Activated naive CD4-positive, alpha-beta T cell (primary cell): ENCODE measurements at places on chromosomes 6 and 20.
A peak's percentile ranks its signal among the peaks of the same experiment; 100 is the strongest.

DNA sequence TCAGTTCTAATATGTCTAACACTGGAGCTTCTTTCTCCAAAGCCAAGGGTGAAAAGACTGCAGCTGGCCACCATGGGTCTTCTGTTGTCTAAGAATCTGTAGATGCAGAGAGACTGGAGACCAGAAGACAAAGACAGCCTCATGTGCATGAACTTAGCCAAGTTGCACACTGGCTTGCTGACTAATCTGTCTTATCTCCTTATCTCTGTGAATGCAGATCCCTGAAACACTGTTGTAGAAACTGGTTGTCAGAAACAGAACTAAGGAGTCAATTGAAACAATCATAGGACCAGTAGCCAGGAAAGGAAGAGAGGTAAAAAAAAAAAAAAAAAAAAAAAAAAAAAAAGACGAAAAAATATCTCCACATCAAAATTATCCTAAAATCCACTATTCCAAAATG is 109.7 kb downstream of the BFSP1 start:
- no peak for DNase-seq

- no peak for DNase-seq
Observed at GRCh38 chr20:62854121-62854520, 7.5 kb downstream of the TCFL5 start.

DNA sequence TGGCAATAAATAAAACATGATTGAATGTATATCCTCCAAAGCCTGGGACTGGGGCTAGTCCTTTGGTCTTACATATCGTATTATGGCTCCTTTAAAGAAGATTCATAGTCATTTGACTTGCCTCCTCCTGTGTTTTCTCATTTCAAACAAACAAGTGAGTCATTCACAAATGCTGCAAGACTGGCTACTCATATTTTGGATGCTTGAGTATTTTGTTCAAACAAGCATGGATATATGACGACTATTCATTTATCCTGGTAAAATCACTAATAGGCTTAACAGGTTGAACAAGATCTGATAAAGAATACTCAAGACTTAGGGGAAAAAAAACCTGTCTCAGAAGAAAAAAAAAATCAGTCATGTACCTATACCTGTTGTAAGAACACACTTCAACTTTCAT is 111.1 kb upstream of the CCDC28A start:
- DNase-seq: no peak

DNA sequence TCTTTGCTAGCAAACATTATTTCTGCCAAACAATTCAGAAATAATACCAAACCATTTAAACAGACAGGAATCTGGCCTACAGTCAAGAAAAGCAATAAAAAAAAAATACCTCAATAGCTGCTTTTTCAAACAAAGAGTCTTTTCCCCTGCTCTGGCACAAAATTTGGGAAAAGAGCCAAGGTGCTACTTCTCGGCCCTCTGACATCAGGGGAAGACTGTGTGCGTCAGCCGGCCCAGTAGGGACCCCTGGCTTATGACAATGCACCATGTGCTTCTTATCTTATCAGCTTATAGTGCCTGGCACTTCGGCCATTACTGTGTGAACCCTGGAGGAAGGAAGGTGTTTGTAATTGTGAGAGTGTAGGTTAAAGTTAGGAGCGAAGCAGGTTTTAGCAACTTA is 89.4 kb downstream of the PDE10A start:
- no peak for DNase-seq

DNA sequence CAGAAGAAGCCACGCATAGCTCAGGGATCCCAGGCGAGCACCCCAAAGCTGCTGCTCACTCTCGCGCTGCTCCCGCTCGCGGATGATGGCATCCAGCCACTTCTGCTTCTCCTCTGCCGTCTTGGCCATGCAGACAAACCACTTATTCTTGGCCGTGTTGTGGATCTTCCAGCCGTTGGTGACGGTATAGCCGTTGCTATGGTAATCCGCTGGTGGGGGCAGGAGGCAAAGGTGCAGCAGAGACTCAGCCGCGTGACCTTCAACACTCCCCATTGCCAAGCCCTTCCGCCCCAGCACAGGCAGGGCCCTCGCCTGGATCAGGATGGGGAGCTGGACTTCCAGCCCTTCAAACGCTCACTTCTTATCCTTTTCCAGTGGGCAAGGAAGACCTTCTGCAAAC is 136.9 kb downstream of the PREX1 start:
- no peak for DNase-seq

DNA sequence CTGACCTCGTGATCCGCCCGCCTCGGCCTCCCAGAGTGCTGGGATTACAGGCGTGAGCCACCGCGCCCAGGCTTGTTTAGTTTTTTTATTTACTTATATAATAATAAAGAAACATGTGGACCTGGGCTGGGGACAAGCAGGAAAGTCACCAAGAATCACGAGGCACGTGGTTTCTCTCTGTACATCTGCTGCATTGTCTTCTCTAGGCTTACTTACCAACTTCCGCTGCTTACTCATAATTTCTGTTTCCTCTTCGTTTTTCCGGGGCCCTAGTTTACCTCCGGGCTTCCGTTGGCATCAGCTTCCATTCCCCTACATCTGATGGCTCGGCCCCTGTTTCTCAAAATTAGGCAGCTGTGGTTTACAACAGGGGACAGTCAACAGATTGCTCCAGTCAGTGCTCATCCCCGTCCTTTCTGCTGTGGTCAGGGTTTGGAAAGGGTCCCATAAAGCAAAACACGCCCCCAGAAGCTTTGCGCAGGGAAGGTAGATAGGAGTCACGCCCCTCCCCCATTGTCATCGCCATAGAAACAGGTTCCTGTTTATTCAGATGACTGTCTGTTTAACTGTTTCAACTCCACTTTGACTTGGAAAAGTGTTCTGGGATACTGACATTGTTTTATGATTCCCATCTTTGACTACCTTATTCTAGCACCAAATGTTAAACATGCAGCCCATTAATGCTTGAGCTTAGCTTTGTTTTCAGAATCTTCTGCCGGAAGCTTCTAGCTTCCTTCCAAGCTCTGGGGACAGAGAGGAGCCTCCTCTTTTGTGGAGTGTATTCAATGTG is 31.9 kb upstream of the TXLNB start:
- peak; percentile 18 for DNase-seq

DNA sequence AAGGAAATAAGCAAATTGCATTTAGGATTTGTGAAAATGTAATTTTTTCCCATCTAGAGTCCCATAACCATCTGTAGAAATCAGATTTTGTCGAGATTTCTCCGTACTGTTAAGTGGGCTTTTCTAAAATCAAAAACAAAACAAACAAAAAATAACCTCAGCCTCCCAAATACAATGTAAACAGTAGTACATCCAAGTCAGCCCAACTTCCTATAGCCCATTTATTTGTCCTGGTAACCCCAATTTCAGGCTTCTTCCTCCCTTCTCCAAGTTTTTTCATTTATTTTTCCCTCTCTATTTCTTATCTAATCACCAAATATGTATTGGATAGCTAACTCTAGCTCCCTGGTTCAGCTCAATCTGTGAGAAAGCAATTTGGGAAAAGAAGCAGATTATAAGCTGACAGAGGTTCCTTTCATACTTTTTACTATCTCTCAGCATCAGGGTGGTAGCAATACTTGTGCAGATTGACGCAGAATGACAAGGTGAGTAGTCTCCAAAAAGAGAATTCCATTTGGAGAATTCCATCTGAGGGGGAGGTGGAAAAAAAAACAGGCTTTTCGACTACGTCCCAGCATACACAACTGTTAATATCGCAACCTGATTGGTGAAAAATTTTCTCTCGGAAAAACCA is 132.6 kb upstream of the BTN3A2 start:
- DNase-seq: no peak

DNA sequence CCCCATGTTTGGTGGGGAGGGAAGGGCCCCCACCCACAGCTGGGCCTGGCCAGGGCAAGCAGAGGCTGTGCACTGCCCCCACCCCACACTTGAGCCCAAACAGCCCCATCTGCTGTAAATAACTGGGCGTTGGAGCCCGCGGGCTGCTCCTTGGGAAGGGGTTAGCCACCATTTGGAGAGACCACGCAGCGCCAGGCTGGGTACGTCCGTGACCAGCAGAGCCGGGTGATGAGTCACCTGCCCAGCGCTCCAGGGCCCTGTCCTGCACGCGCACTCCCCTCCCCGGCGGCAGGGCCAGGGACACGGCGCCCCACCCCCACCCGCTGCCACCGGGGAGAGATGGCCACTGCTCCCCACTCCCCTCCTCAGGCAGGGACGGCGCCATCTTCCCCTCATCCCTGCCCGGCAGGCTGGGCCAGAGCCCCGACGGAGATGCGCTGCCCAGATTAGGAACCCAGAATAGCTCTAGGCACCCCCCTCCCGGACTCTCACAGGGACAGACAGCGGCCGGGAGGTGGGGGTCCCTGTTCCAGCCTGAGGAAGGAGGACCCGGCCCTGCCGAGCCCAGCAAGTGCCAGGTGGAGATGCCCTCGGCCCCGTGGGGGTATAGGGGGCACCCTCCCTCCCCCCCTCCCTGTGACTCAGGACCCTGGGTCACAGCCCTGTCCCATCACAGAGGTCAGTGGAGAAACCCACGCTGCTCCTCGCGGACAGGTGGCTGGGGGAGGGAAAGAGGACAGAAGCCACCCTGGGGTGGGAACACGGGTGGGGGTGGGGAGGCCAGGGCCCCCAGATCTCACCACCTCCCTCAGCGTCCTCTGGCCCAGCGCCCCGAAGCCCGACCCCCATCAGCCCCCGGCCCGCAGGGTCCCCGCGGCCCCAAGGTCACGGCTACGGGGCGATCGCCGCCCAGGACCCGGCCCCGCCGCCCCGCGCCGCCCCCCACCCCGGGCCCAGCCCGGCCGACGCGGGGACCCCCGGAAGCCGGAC is 642 bp downstream of the EEF1A2 start:
- no peak for DNase-seq

GRCh38 chr20:56004007-56004406 is 1.3 kb downstream of the CBLN4 start:
- DNase-seq: no peak

GRCh38 chr6:71168233-71168765 is 120.3 kb upstream of the OGFRL1 start:
- no peak for DNase-seq

GRCh38 chr6:135289816-135290215 is 108.7 kb downstream of the MYB start:
- DNase-seq: no peak

GRCh38 chr6:111211411-111212030 is 124.2 kb downstream of the SLC16A10 start:
- no peak for DNase-seq

DNA sequence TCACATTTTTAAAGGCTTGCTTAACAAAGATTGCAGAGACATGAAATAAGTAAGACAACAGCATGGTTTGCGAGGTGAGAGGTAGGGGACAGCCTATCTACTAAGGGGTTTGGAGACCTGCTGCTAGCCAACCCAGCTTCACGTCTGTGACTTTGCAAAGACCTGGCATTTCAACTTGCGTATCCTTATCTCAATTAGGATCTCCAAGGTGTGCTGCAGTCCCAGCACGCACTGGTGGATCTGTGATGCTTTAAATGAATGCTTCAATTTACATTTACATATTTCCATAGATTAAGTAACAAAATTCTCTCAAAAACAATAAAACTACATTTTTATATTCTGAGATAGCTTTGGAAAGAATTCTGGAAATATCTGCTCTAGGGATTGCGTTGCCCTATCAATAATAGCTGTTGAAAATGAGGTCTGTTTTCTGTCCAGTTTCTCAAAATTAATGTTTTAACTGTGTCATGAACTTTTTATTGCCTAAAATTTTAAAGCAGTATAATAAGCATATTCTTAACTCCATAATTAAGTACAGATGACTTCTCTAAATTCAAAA is 124.4 kb upstream of the EDN1 start:
- DNase-seq: no peak

- DNase-seq: no peak
Observed at GRCh38 chr6:50539447-50539846, 173.9 kb upstream of the TFAP2D start.

- DNase-seq: no peak
Observed at GRCh38 chr20:1392443-1392692, 486 bp downstream of the FKBP1A start.

GRCh38 chr20:4728120-4728760 is 6.5 kb downstream of the PRND start:
- no peak for DNase-seq

- DNase-seq: no peak
Observed at GRCh38 chr20:17645546-17646208, 36.4 kb downstream of the RRBP1 start.

GRCh38 chr6:15875797-15876196 is 213.0 kb upstream of the DTNBP1 start:
- no peak for DNase-seq

GRCh38 chr20:18971121-18971520 is 157.5 kb downstream of the SCP2D1 start:
- no peak for DNase-seq

DNA sequence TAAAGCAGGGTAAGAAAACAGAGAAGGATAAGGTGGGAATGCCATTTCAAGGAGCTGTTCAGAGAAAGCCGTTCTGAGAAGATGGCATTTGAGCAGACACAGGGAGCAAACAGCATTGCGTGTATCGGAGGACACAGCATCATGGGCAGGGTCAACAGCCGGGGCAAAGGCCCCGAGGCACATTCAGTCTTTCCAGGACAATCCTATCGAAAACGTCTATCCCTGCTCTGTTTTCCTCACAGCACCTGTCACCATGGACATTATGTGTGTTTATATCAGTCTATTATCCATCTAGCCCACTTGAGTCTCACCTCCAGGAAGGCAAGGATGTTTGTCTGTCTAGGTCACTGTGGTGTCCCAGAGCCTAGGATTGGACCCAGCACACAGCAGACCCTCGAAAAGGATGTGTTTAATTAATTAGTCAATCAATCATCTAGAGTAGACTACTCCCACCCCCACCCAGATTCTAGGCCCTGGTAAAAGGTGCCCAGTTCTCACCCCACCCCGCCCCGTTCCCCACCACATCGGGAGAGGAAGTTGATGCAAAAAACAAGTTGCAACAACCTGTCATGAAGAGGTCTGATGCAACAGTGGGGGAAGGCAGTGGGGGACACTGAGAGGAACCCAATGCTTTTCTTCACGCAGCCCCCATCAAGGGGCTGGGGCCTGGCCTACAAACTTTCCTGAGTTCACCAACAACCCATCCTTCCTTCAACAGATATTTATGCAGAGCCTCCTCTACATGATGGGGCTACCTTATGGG is 66.6 kb downstream of the PREX1 start:
- DNase-seq: peak; percentile 21

DNA sequence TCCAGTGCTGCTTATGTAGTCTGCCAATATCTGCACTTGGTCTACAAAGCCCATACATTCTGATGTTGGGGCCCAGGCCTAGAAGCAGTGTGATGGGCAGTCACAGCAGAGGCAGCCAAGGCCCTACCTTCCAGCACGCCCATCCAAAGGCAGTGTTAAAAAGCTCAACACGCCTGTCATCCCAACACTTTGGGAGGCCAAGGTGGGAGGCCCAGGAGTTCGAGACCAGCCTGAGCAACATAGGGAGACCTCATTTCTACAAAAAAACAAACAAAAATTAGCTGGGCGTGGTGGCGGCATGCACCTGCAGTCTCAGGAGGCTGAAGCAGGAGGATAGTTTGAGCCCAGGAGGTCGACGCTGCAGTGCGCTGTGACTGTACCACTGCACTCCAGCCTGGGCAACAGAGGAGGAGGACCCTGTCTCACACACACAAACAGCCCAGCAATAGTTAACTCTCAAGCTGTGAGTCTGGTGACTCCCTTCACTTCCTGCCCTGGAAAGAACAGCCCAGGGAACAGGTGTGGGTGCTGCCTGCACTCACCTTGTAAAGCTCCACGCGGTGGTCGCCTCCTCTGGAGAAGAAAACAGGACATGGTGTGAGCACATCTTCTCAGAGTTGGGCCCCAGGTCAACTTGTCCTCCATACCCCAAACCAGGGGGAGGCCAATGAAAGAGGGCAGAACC is 68.8 kb downstream of the PYGB start:
- no peak for DNase-seq
